ENCODE measurements at places on chromosomes 6 and 20.

DNA sequence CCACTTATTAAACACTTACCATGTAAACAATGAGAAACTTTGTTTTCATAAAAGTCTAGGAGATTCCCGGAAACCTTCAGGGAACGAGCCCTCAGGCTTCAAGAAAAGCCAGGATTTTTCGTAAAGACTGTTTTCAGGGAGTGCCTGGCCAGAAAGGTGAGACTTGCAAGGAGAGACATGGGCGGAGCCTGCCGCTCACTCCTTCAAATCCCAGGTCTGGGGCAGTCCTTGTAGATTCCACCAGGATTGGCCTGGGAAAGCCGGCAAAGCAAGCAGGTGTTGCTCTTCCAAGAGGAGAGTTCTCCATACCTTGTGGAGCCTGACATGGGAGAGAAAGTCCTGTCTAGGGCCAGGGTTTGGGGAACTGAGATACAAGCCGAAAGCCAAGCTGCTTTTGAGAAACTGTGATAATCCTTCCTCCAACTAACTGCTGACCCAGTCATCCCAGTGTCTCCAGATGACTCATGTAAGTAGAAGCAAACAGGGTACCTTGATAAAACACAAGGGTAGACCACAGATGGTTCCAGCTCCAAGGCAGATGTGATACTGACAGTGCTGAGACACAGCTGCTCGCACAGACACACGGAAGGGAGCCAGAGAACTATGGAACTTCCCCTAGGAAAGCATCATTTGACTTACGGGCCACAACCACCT, 69.4 kb upstream of the NAA20 start:
- no peak for DNase-seq

DNA sequence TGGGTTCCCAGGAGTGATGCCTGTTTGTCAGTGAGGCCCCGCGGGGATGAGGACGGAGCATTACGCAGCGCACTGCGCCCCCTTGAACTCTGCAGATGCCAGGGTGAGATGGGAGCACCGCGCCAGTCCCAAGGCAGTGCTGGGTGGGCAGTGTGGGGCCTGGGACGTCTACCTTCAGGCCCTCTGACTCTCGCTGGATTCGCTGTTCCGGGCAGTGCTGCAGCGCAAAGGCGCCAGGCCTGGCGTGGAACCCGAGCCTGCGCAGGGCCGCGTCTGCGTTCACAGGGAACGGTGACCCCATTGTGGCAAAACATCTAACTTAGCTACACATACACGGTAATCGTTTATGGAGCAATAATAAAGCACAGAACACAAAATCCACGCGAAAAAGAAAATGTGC, 257.3 kb downstream of the QKI start:
- no peak for DNase-seq

- no peak for DNase-seq
Observed at GRCh38 chr6:36130667-36131510, 576 bp downstream of the MAPK13 start.

DNA sequence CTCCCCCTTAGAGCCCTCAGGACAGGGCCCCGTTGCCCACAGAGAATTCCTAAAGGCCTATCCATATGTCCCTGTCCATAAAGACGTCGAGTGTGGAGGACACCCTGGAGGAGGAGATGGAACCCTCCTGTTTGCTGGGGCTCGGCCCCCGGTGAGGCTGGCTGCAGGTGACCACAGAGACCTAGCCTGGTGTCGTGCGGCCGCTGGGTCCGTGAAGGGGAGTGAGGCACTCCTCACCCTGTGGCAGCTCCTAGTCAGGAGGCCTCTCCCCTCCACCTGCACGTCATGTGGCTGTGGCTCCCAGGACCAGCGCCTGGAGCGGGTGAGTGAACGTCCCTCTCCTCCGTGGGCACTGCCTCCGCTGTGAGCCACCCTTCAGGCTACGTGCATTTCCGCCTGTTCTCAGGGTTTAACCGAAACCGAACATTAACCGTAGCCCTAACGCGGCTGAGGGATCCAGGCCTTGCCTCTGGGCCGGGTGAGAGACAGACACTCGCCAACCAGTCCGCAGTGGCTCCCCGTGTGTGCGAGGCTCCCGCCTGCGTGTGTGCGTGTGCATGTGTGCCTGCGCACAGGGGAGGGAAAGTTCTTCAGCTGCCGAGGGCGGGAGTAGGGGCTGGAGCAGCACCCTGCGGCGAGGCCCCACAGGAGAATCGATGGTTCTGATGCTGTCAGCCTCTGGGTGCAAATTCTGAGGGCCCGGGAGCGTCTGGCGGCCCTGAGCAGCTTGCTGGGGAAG, 5.9 kb upstream of the TCEA2 start:
- no peak for DNase-seq

- DNase-seq = no peak
Observed at GRCh38 chr6:2344319-2344905, 99.0 kb upstream of the GMDS start.

DNA sequence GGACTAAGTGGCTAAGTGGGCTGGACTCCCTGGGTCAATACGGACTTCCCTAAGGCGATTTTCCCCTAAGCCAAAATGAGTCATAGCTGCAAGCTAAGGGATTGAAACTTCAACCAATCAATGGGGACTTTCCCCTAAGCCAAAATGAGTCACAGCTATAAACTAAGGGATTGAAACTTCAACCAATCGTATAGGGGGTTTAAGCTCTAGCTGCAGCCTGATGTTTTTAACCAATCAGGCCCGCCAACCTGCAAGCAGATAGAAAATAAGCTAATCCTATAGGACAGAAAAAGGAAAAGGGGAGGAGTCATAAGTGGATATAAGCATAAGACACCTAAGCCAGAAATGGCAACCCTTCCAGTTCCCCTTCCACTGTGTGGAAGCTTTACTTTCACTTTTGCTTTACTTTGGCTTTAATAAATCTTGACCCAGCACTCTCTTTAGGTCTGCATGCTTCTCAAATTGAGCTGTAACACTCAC, 655.0 kb upstream of the HS3ST5 start:
- no peak for DNase-seq

GRCh38 chr6:105733556-105734162, 330.8 kb upstream of the PREP start:
- DNase-seq = no peak

- no peak for DNase-seq
Observed at GRCh38 chr20:59764037-59764436, 159.7 kb downstream of the PHACTR3 start.

DNA sequence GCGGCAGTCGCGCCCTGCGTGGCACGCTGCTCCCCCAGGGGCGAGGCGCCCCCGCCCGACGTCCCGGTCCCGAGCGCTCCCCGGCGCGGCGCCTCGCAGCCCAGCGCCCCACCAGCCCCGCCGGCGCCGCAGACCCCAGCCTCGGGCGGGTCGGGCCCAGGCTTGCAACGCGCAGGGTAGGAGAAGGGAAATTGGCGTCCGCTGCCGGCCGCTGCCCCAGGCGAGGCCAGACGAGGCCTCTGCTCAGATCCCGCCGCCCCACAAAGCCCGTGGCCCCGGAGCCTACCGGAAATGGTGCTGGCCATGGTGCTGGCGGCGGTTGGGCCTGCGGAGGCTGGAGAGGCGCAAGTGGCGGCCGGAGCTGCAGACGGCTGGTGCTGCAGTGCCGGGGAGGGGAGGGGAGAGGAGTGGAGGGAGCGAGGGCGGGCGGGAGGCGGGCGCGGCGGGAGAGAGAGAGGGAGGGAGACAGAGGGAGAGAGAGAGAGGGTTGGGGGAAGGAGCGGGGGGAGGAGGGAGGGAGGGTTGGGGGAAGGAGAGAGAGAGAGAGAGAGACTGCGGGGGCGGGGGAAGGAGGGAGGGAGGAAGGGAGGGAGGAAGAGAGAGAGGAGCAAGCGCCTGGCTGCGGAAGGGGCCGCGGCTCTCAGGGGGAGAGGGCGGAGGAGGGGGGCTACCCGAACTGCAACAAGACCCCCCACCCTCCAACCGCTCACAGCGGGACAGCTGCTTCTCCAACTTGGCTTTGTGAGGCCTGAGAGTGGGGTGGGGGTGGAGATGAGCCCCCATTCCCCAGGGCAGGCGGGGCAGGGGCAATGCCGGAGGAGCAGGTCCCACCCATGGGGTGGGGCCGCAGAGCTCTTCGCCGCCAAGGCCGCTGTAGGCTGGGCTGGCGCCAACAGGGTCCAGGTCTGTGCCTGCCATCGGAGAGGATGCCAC, at the start of gene STMN3:
Gene STMN3, minus strand, starts transcription at position 384 of the 933 bp plus-strand sequence. Its CDS starts 79 bp downstream, at position 305.
- DNase-seq = peak; percentile 75

- no peak for DNase-seq
Observed at GRCh38 chr6:38481211-38481836, 158.4 kb downstream of the BTBD9 start.

DNA sequence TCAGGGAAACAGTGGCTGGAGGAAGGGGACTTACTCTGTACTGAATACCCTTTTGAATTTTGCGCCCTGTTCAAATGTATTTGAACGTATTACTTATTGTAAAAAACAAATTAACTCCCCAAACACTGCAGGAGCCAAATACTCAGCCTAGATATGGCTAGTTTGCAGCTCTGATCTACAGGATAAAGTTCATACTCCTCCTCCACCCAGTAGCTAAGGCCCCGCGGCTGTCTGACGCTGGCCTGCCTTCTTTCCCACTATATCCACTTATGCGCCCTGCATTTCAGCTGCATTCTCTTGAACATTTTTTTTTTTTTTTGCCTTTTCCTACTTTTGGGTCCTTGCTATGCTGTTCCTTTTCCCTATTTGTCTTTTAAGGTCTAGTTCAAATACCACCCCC, 6.5 kb downstream of the GSS start:
- no peak for DNase-seq

- no peak for DNase-seq
Observed at GRCh38 chr6:153790048-153790447, 249.0 kb upstream of the OPRM1 start.

DNA sequence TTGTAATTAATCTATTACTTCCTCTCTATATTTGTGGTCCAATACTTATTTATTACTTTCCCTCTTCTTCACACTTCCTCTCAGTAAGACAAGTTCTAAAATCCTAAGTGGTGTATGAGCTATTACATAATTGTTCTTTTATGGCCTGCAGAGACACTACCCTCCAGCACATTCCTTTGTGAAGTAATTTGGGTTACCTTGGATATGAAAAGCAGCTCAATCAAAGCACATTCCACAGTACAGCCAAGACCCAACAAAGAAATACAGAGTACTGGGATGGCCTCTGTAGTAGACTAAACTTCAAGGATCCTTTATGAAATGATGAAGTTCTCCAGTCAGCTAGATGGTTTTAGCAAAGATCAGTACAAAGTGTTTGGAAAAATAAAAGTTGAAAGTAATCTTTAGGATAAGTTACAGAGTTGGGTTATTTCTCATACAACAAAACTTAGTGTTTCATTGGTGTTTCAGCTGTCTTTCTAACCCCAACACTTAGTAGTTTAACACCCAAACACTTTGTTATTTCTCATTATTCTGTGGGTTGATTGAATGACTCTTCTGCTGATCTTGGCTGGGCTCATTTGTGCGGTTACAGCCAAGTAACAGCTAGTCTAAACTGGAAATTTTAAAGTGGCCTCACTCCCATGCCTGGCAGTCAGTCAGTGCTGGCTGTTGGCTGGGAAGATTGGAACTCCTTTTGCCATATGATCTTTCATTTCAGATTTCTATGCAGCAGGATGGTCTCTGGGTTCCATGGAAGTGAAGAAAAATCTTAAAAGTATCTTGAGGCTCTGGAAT, 161.5 kb upstream of the POU3F2 start:
- DNase-seq = no peak

- DNase-seq = no peak
Observed at GRCh38 chr20:15916623-15917022, 656.6 kb downstream of the KIF16B start.

- no peak for DNase-seq
Observed at GRCh38 chr6:168783720-168784119, 342.7 kb downstream of the SMOC2 start.

GRCh38 chr6:116210750-116211425, 43.0 kb downstream of the TSPYL4 start:
- no peak for DNase-seq

- no peak for DNase-seq
Observed at GRCh38 chr20:1657556-1658334, at the start of gene SIRPG. SIRPG (minus strand) TSS chr20:1657779; CDS start chr20:1657714, 65 bp downstream.

DNA sequence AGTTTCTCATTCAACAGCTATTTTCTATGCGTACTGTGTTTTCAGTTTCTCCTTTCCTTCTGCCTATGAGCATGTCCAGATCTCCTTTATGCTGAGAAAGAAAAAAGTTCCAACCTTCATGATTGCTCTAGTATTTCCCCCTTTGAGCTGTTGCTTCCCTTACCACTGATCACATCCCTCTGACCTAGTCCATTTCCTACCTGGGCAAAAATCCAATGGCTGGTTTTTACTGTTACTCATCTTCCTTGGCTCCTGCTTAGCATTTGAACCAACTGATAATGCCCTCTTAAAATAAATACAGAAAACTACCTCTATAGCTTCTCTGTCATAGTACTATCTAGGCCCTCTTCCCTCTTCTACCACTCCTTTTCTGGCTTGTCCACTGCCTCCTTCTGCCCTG, 6.0 kb downstream of the RFX6 start:
- DNase-seq = no peak

GRCh38 chr20:10225439-10226060, 6.9 kb downstream of the SNAP25 start:
- no peak for DNase-seq

GRCh38 chr6:134177236-134177635, 124.8 kb upstream of the SLC2A12 start:
- no peak for DNase-seq

- no peak for DNase-seq
Observed at GRCh38 chr20:24672886-24673677, 203.7 kb downstream of the SYNDIG1 start.

GRCh38 chr6:27837625-27838057, 74.6 kb downstream of the OR2B2 start:
- no peak for DNase-seq

DNA sequence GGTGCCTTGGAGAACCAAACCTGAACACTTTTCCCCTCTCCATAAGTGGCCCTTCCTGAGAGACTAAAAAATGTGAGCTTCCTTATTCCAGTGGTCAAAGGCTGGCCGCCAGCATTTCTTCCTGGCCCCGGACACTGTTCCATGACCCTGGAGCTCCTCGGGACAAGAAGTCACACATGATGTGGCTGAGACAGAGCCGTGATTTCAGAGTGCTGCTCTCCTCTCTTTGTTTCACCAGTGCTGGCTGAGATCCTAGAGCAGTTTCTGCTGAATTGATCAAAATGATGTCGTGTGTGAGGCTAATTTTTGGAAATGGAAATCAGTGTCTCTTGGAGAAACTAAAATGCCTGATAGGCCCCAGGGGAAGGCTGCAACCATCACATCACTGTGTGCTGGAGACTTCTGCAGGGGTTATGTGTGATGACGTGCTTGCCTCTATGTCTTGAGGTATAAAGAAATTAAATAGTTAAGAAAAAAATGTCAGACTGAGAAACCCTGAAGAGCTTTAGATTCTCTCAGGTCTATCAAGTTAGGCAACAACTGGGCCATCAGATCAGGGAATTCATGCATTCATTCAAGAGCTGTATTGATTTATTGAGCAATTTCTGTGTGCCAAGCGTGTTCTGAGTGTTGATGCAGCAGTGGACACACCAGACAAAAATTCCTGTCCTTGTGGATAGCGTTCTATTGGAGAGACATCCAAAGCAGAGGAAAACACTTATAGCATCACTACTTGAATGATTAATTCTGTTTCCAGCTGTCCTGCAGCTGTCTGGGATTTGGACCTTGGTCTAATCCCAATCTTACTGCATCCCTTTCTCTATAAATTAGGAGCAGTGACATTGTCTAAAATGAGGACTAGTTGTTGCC, 72.7 kb upstream of the CCN6 start:
- DNase-seq = no peak

Measured in D721Med (cell line).